ENCODE measurements at places on chromosomes 11 and 22.

DNA sequence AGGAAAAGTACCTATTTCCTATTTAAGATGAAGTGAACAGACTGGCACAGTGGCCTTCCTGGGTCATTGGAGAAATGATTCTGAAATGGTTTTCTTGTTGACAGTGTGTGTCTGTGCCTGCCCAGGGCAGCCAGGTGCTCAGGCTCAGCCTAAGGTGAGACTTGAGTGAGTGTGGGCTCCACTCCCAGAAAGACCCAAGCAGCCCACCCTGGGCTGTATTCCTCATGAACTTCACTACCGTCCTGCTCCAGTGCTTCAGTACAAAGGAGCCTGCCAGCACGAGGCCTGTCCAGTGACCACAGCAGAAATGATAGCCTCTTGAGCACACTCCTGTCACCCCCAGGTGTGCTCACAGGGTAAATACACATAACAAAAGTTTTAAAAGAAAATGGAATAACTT lies 49.5 kb downstream of the GAB4 start:
- no peak for DNase-seq

- no peak for DNase-seq
These were observed 61.6 kb downstream of the DYNC2H1 start for GRCh38 chr11:103170865-103171264.

DNA sequence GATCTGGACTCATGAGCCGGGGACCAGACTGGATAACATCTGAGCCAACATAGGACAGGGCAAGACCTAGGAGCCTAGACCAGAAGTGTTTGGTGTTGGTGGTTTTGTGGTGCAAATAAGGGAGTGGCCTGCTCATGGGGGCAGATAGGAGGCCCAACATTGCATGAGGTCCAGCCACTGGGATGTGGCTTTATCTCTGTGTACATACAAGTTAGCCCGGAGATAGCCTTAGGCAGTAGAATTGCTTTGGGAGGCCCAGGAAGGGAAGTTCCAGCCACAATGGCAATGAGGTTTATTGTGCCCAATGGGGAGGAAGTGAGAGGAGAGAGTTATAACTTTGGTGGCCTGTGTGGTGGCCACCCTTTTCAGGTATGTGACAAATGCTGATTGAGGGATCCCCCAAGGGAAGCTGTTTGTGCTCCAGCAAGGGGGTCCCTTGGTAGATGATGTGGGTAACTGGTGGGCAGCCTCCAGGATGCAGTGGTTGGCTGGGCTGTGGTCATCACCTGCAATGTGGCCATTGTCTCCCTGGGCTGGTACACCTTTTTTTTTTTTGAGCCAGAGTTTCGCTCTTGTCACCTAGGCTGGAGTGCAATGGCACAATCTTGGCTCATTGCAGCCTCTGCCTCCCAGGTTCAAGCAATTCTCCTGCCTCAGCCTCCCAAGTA lies 6.4 kb downstream of the LMO2 start:
- DNase-seq, result no peak

- no peak for DNase-seq
These were observed 127.9 kb upstream of the NECTIN1 start for GRCh38 chr11:119856681-119857485.

- DNase-seq, result no peak
These were observed 126.5 kb downstream of the RASSF10 start for GRCh38 chr11:13135385-13136271.

GRCh38 chr11:2964782-2965181 lies 27.3 kb downstream of the NAP1L4 start:
- no peak for DNase-seq

DNA sequence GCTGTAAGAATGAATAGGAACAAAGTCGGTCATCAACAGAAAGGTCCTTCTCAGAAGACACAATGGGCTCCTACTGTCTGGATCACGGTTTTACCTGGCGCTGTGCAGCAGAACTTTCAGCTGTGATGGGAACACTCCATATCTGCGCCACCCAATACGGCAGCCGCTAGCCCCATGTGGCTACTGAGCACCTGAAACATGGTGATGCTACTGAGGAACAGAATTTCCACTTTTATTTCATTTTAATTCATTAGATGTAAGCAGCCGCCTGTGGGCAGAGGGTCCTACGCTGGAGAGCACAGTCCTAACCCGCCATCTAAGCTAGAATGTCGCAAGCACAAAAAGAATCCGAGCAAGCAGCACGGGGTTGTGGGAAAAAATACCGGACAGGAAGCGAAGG lies 2.7 kb downstream of the SULT4A1 start:
- no peak for DNase-seq

- DNase-seq, result no peak
These were observed 42.6 kb downstream of the ACER3 start for GRCh38 chr11:76903325-76903724.

- DNase-seq, result no peak
These were observed 359.9 kb downstream of the ETS1 start for GRCh38 chr11:128227466-128227865.

DNA sequence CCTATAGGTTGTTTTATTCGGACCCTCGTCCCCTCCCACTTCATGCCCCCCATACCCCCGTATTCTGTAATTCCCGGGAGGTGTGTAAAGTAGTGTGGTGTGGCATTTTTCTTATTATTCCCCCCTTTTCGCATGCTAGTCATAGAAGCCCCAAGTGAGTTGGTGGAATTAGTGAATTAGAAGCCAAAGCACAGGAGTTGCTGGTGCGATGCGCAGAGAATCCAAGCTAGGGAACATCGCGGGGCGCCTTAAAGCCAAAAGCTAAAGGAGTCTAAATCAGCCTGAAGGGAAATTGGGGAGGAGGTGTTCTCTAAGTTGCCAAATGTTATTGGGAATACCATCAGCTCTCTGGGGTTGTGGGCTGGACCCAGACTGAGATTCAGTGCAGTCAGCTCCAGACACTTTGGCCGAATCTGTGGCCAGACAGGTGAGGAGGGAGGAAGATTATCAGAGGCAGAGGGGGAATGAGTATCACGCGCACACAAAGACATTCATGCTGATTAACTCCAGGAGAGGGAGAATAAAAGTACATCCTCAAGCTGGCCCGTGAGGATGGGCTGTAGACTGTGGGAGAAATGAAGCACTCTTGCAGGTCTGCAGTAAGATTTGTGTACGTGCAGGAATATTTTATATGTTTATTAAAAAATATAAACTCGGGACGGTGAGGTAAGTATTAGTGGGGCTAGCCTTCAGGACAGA lies 102.8 kb upstream of the HSD17B12 start:
- no peak for DNase-seq

- peak; percentile 85 for DNase-seq
These were observed 41.1 kb downstream of the TST start for GRCh38 chr22:36977947-36978660.

GRCh38 chr11:103051981-103052380 lies 40.0 kb downstream of the DCUN1D5 start:
- DNase-seq, result no peak

DNA sequence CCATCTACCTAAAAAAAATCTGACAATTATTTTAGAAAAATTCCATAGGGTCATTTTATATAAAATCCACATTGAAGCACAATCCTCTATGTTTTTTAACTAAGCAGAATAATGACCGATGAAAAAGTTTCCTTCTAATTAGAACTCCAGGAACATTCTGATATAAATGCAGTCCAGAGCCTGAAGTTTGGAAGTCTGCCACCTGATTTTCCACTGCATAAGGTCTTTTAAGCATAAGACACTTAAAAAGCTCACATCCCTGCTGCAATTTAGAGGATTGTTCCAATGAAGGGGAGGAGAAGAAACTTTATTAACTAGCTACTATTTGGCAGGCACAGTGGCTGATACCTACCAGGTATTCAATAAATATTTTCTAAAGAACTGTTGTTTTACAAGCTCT lies 570.3 kb upstream of the ANO5 start:
- DNase-seq, result no peak

GRCh38 chr22:35489239-35489638 lies 51.4 kb upstream of the RASD2 start:
- no peak for DNase-seq

- DNase-seq, result no peak
These were observed 121.8 kb upstream of the PAX6 start for GRCh38 chr11:31932879-31933278.

DNA sequence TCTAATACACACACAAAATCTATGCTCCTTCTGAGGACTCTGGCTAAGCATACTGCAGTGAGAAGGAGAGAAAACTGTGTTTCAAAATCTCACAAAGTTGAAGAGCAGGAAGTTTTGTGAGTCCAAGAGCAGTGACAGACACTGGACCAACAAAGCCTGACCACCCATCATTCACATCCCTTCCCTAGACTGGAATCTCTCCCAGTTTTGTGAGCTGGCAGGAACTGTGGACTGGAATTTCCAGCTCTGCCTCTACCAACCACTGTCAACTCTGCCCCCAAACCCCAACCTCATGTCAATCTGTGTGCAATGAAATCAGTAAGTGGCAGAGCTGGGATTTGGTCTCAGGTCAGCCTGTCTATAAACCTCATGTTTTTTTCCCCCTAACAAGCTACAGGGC lies 112.6 kb downstream of the ARL14EP start:
- DNase-seq, result no peak

DNA sequence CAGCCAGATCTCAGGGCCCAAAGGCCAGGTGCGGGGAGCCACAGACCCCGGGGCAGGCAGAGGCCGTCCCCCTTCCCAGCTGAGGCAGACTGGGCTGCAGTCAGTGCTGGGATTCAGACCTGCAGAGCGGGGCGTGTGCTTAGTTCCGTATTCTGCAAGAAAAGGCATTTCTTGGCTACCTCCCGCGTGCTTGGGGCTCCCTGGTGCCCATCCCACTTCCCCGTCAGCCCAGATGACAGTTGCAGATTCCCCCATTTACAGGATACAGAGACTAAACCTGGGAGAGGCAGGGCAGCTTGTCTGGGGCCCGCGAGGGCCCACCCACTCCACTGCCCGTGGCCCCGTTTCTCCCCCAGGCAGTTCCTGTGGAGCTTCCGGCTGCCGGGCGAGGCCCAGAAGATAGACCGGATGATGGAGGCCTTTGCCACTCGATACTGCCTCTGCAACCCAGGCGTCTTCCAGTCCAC lies 18.3 kb downstream of the CYTH4 start:
- peak; percentile 20 for DNase-seq

DNA sequence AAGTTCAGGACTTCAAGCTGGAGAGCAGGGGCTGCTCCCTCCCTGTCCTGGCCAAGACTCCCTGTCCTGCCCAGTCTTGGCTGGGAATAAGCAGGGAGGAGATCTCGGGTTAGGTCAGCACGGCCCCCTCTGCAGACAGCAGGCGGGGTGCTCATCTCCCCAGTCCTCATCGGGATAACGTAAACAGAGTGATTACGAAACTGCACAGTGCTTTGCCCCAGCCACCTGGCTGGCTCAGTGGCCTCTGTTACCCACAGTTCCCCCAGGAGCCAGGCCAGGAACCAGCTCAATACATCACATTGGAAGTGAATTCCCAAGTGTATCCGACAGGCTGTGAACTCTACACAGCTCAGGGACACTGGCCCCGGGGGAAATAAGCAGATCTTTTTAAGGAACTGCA lies 42.7 kb upstream of the KCNJ11 start:
- DNase-seq, result no peak

DNA sequence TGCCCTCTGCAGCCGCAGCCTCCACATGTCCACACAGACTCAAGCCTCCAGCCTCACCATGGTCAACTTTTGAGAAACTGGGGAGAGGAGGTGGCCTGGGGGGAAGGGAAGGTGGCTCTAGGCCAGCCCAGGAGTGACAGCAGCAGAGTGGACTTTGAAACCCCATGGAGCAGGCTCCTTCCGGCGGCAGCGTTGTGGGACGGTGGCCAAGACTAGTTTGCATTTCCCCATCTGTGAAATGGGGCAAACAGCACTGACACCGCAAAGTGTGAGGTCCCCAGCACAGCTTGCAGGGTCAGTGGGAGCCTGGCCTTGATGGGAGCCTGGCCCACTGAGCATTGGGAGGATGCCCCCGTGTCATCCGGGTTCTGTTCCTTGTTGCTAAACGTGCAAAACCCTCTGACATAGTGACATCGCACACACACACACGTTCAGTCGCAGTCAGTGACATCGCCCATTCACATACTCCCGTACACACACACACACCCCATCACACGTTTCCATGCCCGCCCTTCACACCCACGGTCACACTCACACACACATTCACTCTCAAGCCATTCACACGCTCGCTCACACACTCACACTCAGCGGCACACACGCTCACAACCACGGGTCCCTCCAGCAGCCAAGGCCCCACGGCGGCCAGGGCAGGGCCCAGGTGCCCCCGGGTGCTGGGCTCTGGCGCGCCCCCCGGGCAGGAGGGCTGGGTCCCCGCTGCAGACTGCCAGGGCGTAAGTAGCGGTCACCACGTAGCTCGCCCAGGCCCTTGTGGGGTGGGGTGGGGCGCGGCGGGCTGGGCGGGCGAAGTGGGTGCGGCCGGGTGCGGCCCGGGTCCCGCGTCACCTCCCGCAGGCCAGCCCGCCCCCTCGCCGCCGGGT lies 585 bp downstream of the CYB5R3 start:
- DNase-seq, result peak; percentile 41

- DNase-seq, result no peak
These were observed 43.5 kb downstream of the ST14 start for GRCh38 chr11:130202818-130203689.

DNA sequence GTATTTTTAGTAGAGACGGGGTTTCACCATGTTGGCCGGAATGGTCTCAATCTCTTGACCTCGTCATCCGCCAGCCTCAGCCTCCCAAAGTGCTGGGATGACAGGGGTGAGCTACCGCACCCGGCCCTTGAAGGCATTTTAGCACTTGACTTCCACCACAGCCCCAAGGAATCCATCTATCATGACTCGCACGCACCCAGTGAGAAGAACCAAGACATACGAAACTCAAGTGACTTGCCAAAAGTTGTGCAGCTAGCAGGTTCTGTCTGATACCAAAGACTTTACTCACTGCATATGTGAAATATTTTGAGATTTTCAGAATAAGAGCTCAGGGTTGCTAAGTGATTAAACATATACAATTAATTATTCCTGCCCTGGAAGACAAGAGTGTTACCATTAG lies 21.0 kb downstream of the FLI1 start:
- no peak for DNase-seq

DNA sequence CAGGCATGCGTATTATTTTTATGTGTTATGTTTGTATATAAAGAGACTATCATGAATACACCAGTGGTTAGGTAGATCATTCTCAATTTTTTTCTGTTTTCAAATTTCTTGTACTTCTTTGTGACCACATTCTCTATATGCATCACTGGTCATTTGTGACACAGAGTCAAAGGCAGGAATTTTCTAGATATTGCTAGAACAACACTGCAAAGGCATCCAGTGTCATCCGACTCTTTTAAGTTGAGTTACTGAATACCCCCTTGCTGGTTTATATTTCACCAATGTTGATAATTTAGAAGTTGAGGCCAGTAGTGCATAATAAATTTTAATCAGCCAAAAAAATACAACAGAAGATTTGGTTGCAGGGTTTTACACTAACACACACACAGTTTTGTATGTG lies 351.8 kb downstream of the CASP12 start:
- DNase-seq, result no peak

GRCh38 chr11:106421676-106422292 lies 344.3 kb downstream of the AASDHPPT start:
- no peak for DNase-seq

Measured in stimulated activated CD4-positive, alpha-beta T cell treated with anti-CD3 and anti-CD28 coated beads, Interleukin-4, amount 100 ng/mL, for 4 hours (primary cell).